Type B pancreatic cell (in vitro differentiated cells): ENCODE measurements at places on chromosomes 2 and 18. TPM values are rescaled to one million over a fixed set of nuclear protein-coding genes. Genes with fewer than 3 reads are reported as not detected.

Gene TTN
- total RNA-seq, result 4.2 and 5.6 TPM in 2 replicates

DNA sequence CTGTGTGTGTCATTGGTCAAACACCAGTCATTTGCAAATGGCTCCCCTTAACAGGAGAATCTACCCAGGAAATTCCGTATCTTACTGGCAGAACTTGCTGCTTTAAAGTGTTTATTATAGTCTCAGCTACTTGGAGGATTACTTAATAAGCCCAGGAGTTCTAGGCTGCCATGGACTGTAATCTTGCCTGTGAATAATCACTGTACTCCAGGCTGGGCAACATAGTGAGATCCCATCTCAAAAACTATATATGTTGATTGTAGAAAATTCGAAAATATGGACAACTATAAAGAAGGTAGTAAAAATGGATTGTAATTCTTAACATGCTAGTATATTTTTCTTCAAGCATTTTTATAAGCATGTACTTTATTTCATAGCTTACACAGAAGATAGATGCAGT, 4.5 kb downstream of the ATIC start:
- no peaks in the 10 kb centered on the region for H3K27me3 ChIP-seq
- H3K4me3 ChIP-seq, result peak overlapping the region; percentile 10

Gene C1QL2
- total RNA-seq, result 1.1 and 1.8 TPM in 2 replicates

Gene FOXD4L1
- total RNA-seq, result 0.48 TPM in 1 of 2 replicates, not detected in the other

DNA sequence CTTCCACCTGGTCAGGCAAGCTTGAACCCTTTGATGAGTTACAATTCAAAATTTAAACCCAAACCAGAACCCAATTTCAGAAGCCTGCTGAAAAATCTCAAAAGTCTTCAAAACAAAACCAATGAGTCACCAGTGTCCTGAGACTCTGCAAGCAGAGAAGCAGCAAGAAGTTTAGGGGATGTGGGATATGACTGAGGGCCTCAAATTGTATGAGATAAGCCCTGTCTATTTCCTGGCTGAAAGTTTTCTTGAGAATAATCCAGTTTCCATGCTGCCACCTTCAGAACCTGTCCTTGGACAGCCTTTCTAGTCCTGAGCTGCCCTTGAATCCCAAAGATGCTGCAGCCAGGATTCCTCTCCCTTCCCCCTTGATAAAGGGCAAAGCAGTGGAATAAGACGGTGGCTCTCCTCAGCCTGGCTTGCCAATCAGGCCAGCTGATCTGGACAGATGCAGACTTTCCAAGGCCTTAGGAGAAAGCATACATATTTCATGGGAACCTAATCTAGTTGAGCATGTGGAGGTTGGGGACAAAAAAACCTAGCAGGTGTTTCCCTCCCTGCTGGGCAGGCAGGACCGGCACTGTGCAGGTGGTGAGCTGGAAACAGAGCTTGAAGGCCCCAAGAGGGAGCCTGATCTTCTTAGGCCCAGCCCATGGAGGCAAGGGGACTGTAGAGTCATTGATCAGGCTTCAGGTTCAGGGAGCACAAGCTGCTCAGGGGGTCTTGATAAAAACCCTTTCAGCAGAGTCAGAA, 278.0 kb upstream of the MGAT5 start:
- peaks cover 10% of the 10 kb centered on the region for H3K27me3 ChIP-seq
- no peaks in the 10 kb centered on the region for H3K36me3 ChIP-seq
- H3K27ac ChIP-seq, result no peak overlapping the region
- no peaks in the 10 kb centered on the region for H3K4me1 ChIP-seq
- H3K4me3 ChIP-seq, result no peak overlapping the region

Gene GRB14
- total RNA-seq, result 8.8 and 11.6 TPM in 2 replicates

GRCh38 chr2:217293046-217293445, 433.2 kb upstream of the TNP1 start:
- no peak for DNase-seq
- peaks cover 9% of the 10 kb centered on the region for H3K36me3 ChIP-seq
- H3K27ac ChIP-seq, result no peak overlapping the region
- peaks cover 19% of the 10 kb centered on the region for H3K27me3 ChIP-seq
- H3K4me1 ChIP-seq, result peaks cover 18% of the 10 kb centered on the region

- H3K4me3 ChIP-seq, result no peak overlapping the region
- no peaks in the 10 kb centered on the region for H3K27me3 ChIP-seq
- H3K27ac ChIP-seq, result no peak overlapping the region
- DNase-seq, result no peak
- no peaks in the 10 kb centered on the region for H3K4me1 ChIP-seq
Measured at GRCh38 chr2:63310614-63311013, 260.0 kb downstream of the OTX1 start.

DNA sequence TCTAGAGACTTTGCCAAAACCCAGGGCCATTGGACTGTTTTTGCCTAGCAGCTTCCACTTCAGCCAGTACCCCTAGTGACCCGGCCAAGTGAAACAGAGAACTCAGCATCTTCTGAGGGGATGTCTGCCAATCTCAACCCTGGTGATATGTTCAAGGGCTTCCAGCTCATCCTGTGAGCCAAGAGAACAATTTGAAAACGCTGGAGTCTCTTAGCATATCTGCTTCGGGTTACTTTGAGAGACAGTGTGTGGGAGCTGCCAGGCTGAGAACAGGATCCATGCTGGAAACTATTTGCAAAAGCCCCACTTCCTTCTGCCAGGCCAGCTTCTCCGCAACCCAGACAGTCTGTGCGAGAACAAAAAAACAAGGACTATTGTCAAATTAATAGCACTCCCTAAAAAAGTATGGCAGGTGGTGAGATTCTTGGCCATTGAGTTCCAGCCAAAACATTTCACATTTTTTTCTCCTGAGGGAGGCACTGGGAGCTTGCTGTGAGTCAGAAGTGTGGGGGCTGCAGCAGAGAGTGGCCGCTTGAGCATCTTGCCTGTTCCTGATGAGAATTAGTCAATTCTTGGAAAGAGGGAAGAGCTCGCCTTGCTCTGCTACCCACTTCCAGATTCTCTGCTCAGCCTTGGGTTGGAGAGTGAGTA, 395.6 kb upstream of the TRIB2 start:
- H3K4me1 ChIP-seq, result peaks cover 16% of the 10 kb centered on the region
- no peaks in the 10 kb centered on the region for H3K36me3 ChIP-seq
- H3K27me3 ChIP-seq, result no peaks in the 10 kb centered on the region
- DNase-seq, result no peak

- H3K4me1 ChIP-seq, result no peaks in the 10 kb centered on the region
- H3K36me3 ChIP-seq, result no peaks in the 10 kb centered on the region
- H3K4me3 ChIP-seq, result no peak overlapping the region
- H3K27me3 ChIP-seq, result peaks cover 7% of the 10 kb centered on the region
- no peak for DNase-seq
- H3K27ac ChIP-seq, result no peak overlapping the region
Measured at GRCh38 chr2:17257189-17257909, 260.9 kb downstream of the RAD51AP2 start.
